ENCODE measurements at places on chromosomes 5 and 9. TPM values are rescaled to one million over a fixed set of nuclear protein-coding genes. Genes with fewer than 3 reads are reported as not detected.

Gene DOCK8
- 72.8 TPM for total RNA-seq

Gene GNAQ
- 68.3 TPM for total RNA-seq

Gene RFX3
- 6.1 TPM for total RNA-seq

Gene GNA14
- 6.6 TPM for total RNA-seq

Gene PCDHGC5
- 3.7 TPM for total RNA-seq

Gene C5orf58
- total RNA-seq: 6.5 TPM

Gene FOXI1
- total RNA-seq: not detected

Measured in esophagus muscularis mucosa (tissue), 4 donors.